Heart left ventricle (tissue), 16 donors: ENCODE measurements at places on chromosomes 6 and 20. TPM values are rescaled to one million over a fixed set of nuclear protein-coding genes. Genes with fewer than 3 reads are reported as not detected.
A peak's percentile ranks its signal among the peaks of the same experiment; 100 is the strongest.

DNA sequence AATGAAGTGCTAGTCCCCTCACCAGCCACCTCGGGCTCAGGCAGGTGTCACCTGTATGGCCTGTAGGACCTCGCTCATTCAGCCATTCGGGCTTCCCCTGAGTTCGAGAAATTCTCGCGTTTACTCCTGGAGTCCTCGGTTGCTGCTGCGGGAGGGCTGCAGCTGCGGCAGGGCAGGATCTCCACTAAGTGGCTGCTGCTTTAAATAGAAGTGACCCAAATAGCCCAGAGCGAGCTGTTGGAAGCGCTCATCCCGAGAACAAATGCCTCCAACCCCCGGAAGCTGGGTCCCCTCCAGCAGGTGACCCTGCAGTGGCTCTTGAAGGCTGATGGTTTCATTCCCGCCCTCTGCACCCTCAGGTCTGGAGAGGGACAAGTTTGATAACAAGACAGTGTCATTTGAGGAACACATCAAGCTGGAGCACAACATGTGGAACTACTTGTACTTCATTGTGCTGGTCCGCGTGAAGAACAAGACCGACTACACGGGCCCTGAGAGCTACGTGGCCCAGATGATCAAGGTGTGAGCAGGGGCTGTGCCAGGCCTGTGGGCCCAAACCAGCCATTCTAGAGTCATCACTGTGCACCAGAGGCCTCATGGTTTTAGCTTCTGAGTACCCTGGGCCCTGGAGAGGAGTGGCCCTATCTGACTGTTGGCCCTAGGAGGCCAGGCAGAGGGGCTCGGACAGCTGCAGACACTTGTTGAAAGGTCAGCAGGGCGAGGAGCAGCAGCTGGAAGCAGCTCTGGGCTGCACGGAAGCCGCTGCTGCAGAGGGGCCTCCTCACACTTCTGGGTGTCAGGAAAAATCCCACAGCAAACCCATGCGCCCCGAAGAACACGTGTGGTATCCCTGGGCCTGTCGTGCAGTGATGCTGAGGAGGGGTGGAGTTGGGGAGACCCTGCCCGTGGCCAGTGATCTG lies 18.1 kb downstream of the UQCC2 start:
- peaks cover 82% of the 10 kb centered on the region for H3K4me1 ChIP-seq
- peaks cover 62% of the 10 kb centered on the region for H3K36me3 ChIP-seq
- peak overlapping the region; percentile 84 for H3K27ac ChIP-seq
- no peaks in the 10 kb centered on the region for H3K27me3 ChIP-seq
- no peak overlapping the region for H3K4me3 ChIP-seq
- DNase-seq, result peak; percentile 72

DNA sequence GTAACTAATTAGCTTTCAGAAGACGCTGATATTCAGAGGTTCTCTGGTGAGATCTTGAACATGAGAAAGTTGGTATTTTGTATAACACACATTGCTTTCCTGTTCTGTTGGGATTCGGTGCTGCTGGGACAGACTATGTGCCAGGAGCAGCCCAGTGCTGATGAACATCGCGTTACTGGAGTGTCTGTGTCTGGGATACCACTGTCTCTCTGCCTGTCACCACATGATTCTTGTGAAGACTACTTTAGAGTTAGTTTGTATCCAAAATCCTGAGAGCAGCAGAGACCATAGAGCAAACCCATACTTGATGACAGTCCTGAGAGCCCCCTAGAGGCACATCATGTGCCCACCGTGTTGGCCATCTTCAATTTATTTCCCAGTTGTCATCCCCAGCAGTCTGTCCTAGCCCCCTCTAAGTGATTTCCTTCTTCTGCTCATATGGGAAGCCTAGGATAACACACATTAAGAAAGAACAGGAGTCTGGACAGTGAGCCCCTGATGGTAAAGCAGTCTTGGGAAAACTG lies 41.8 kb upstream of the TINAG start:
- H3K27ac ChIP-seq, result no peak overlapping the region
- no peak for DNase-seq
- no peaks in the 10 kb centered on the region for H3K27me3 ChIP-seq
- no peaks in the 10 kb centered on the region for H3K4me1 ChIP-seq
- no peak overlapping the region for H3K4me3 ChIP-seq
- peaks cover 12% of the 10 kb centered on the region for H3K36me3 ChIP-seq

HLA-DRA gene
- 20.0 TPM for total RNA-seq

DNA sequence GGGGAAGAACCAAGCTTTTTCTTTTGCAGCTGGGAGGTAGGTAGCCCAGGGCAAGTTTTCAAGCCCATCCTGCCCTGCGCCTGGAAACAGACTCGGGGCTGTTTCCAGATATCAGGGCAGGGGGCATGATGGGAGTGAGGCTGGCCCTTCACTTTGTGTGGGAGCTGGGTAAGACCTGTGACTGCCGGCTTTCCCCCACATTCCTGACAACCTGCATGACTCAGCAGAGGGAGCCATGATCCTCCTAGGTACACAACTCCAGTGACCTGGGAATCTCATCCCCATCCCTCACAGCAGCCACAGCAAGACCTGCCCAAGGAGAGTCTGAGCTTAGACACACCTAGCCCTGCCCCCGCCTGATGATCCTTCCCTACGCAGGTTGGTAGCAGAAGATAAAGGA lies 280.8 kb downstream of the SOX4 start:
- H3K36me3 ChIP-seq, result no peaks in the 10 kb centered on the region
- H3K4me1 ChIP-seq, result peaks cover 5% of the 10 kb centered on the region
- no peak overlapping the region for H3K27ac ChIP-seq
- DNase-seq, result no peak
- no peaks in the 10 kb centered on the region for H3K27me3 ChIP-seq

DNA sequence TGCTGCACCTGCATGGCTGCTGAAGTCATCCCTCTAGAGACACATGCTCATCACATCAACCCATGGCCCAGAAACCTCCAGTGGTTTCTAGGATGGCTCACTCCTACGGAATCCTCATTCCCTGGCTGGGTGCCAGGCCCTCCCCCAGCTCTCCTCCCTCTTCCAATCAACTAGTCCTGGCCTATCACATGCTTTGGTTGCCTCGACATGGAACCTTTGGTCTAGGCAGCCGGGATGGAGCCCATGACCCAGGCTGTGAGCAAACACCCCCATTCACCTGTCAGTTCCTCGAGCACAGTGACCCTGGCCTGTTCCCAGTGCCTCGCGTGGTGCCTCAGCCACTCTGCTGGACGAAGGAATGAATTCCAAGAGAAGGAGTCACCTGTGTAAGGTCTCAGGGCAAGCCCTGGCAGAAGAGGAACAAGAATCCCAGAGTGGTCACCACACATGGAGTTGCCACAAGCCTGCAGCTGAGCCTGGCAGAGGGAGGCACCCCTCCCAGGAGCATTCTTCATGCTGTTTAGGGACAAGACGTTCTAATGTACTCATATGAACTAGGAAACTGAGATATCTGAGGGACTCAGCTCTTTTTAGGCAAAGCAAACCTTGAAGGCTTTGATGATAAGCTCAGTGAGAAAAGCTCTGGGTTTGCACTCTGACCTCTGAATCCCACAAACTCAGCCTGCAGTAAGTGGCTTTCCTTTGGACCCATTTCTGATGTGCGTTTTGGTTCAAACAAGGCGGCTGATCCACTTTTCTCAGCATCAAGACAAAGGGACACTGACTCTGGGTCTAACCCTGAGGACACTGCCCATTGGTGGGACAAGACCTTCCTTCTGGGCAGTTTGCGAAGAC lies 40.2 kb downstream of the PPP1R3G start:
- H3K36me3 ChIP-seq, result no peaks in the 10 kb centered on the region
- H3K4me3 ChIP-seq, result no peak overlapping the region
- H3K4me1 ChIP-seq, result no peaks in the 10 kb centered on the region
- DNase-seq, result no peak

DNA sequence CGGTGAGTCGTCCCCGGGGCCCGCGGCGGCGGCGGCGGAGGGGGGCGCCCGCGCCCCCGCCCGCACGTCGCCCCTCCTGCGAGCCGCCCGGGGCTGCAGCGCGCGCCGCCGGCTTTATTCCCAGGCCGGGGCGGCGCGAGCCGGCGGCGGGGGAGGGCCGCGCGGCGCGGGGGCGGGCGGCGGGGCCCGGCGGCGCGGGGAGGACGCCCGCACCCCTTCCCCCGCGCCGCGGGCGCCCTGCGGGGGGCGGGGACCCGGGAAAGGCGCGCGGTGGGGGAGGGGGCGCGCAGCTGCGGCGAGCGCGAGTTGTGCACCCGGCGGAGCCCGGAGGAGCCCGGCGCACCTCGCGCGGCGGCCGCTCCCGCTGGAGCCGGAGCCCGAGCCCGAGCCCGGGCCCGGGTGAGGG lies 646 bp downstream of the HMGA1 start:
- H3K4me1 ChIP-seq, result peaks cover 19% of the 10 kb centered on the region
- peaks cover 3% of the 10 kb centered on the region for H3K36me3 ChIP-seq
- no peaks in the 10 kb centered on the region for H3K27me3 ChIP-seq
- peak; percentile 24 for DNase-seq
- peak overlapping the region; percentile 67 for H3K4me3 ChIP-seq

CDC5L gene
- 19.4 TPM for total RNA-seq

DNA sequence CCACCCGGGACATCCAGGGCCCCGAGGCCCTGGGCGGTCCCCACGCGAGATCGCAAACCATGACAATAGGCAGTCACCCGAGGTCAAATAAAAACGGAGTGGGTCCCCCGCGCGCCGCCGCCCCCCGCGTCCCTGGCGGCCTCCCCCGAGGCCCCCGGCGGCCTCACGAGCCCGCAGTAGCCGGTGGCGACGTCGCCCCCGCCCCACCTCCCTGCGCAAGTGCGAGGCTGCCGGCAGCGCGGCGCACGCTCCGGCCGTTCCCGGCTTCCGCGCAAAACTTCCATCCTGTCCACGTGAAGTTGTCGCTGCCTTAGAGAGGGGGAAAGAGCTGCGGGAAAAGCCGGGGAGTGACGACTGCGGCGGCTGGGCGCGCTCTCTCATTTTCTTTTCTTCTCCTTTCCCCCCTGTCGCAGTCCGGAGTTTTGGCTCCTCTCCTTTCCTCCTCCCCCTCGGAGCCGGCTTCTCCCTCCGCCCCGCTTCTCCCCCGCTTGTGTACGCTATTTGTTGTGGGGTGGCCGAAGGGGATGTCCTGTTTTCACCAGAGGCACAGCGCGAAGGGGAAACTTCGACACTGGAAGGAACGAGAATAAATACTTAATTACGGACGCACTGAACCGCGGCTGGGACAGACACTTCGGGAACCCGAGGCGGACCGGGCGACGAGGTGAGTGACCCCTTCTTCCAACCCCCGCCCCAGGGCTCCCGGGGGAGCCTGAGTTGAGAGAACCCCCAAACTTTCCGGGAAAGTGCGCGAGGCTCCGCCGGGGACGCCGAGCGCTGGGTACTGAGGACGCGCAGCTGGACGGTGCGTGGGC lies at the start of gene EYA4:
EYA4 (plus strand) TSS at position 272 of the 815 bp plus-strand sequence. CDS start 33,424 bp downstream, outside the sequence.
- H3K4me3 ChIP-seq, result peak within 1 kb of the TSS; percentile 58
- peak; percentile 59 for DNase-seq
- peak within 1 kb of the TSS; percentile 82 for H3K27ac ChIP-seq
- no peaks in the 10 kb centered on the region for H3K36me3 ChIP-seq

- no peak for DNase-seq
- H3K4me1 ChIP-seq, result no peaks in the 10 kb centered on the region
- no peak overlapping the region for H3K4me3 ChIP-seq
- no peaks in the 10 kb centered on the region for H3K27me3 ChIP-seq
- H3K27ac ChIP-seq, result no peak overlapping the region
These were observed 423.4 kb downstream of the CD83 start for GRCh38 chr6:14540810-14541540.

GRCh38 chr6:55833284-55833683 lies 42.1 kb downstream of the BMP5 start:
- H3K4me3 ChIP-seq, result no peak overlapping the region
- H3K27me3 ChIP-seq, result no peaks in the 10 kb centered on the region
- no peak for DNase-seq

DNA sequence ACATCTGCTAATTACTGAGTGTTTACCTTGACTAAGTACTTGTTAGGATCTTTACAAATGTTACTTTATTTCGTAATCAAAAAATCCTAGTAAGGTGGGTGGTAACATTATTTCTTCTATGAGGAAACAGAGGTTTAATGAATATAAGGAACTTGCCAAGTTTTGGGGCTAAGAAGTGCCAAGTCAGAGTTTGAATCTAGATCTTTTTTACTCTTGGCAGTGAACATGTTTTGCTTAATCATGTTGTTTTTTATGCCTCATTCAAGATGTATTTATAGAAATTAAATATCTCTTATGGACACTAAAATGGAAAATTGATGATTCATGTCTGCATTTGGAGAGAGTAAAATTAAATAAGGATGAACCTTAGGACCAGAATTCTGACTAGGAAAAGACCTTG lies 393.7 kb downstream of the UTRN start:
- H3K27ac ChIP-seq, result no peak overlapping the region
- H3K4me3 ChIP-seq, result no peak overlapping the region
- no peaks in the 10 kb centered on the region for H3K36me3 ChIP-seq
- peaks cover 31% of the 10 kb centered on the region for H3K4me1 ChIP-seq
- no peaks in the 10 kb centered on the region for H3K27me3 ChIP-seq

DYNLT2 gene
- total RNA-seq, result 0.54 TPM
